ENCODE measurements at places on chromosomes 6 and 20. TPM values are rescaled to one million over a fixed set of nuclear protein-coding genes. Genes with fewer than 3 reads are reported as not detected.

The RAET1G gene
- total RNA-seq = not detected

The CYP39A1 gene
- 7.1 TPM for total RNA-seq

DNA sequence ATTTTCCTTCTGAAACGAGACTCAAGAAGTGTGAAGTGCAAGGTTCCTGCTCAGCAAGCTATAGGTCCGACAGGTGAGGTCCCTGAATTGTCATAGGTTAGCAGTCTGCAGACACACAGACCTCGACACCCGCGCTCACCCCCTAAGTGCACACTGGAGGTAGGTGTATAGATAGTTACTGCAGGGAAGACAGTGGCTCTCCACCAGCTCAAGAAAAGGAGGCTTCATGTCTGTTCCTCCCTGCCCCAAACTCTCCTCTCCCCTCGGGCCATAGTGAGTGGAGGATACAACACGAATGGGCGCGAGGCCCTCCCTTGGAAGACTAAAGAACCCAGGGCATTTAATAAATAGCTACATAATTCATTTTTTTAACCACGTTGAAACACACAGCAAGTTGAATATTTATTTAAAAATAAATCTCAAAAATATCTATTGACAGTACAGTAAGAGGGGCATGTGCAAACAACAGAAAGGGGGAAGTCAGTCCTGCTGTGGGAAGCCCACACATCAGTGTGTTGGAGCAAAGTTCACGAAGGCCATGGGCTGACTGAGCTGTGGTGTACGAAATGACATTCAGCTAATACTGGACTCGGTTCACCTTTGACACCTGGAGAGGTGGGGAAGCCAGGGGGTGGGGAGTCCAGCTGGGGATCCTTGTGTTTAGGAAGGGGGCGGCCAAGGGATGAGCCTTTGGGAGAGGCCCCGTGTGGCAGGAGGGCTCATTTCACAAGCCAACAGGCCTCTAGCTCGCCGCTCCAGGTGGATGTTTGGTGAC is 10.7 kb downstream of the SPATA2 start:
- DNase-seq = no peak

DNA sequence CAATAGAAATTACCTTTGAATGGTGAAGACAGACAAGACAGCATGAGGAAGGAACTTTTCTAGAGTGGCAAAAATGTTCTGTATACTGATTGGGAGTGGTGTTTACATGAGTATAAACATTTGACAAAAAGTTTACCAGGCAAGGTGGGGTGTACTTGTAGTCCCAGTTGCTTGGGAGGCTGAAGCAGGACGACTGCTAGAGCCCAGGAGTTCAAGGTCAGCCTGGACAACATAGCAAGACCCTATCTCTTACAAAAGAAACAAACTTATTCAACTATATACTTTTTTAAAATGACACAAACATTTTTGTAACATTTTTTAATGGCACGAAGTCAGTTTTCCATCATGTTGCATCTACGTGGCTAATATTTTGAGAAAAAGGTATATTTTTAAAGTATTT is 40.5 kb downstream of the ZHX3 start:
- no peak for DNase-seq

DNA sequence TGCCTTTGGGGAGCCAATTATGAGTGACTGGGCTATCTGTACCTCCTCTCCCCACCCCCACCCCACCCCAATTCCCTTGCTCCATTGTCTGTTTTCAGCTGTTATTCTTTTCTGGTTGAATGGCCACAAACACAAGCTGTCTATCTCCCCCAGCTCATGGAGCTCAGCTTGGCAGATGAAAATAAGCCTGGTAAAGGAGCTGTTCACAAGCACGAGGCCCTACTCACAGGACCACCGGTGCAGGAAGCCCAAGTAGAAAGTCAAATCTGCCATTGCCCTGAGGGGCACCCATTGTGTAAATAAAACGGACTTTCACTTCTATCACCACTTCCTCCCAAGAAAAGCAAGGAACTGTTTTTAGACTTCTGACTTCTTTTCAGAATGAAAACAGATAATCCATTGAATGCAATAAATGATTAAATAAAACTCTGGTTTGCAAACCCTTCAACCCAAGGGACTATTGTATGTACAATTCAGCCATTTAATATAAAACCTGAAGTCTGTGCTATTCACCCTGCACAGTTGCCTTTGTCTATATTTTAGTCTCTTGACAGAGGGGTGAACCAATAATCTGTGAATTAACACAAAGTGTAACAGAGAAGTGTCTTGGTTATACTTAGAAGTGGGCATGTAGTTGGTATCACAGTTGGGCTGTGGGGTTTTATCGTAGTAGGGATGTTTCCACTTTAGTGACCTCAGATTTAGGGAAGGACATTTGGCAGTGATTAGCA is 27.7 kb downstream of the RIPOR2 start:
- peak; percentile 49 for DNase-seq

DNA sequence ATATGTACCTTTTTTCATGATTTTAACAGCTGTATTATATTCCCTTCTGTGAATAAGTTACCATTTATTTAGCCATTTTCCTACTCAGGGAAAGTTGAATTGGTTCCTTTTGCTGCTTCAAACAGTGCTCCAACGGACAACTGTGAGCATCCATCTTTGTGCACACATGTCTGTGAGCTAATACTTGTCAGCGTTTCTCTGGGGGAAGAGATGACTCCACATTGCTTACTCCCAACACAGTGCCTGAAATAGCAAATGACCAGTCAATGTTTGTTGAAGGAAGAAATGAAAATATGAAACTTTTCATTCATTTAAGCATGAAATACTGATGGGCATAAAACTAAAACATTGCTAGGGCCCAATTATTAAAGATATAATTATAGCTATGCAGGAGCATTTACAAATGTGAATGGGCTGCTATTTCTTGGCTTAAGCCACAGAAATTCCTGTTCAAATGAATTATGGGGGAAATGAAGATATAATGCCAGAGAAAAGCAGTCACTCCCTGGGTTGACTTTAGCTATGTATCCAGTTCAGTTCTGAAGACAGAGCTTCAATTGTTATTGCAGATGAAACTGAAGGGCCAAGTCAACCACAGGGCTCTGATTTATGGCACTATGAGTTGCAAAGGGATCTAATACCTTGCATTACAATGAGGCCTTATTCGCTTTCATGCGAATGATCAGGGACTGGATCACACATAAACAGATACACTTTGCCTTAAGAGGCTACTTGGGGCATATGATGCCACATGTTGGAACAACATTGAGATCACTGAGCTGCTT is 47.4 kb upstream of the FOXC1 start:
- DNase-seq = no peak
